ENCODE measurements at places on chromosomes 7 and 10.

- DNase-seq, result no peak
These were observed 3.7 kb downstream of the RGS10 start for GRCh38 chr10:119538632-119539358.

- DNase-seq, result no peak
These were observed 272.5 kb downstream of the NEBL start for GRCh38 chr10:20624642-20625041.

GRCh38 chr7:70734411-70734810 lies 397.5 kb upstream of the GALNT17 start:
- DNase-seq, result no peak

DNA sequence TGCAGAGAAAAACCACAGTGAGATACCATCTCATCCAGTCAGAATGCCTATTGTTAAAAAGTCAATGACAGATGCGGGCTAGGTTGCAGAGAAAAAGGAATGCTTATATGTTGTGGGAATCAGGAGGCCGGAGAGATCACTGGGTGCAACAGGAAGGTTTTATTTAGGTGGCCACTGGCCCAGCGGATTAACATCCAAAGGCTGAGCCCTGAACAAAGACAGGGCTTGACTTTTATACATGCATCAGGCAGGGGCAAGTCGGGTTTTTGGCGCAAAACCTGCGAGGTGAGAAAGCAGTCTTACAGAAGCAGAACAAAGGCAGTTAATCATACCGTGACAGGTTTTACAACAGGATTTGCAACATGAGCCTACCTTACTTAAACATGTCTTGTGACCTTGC lies 620 bp downstream of the ZNF117 start:
- DNase-seq, result no peak

- DNase-seq, result no peak
These were observed 149.5 kb upstream of the MINDY3 start for GRCh38 chr10:16009785-16010184.

DNA sequence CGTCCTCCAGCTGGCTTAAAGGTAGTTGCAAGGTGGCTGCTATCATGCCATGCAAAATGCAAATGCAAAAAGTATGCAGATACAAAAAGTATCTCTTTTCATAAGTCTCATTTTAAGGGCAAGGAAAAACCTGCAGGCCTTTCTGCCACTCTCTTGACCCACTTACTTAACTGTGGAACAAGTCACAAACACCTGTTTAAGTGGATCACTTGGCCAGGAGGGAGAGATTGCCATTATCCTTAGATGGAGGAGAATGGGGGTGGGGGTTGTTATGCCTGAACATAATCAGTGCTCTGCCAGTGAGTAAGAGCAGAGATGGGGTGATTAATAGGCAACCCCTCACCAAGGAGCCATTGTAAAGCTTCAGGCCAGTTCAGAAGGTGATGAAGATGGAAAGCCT lies 25.1 kb upstream of the HERPUD2 start:
- DNase-seq, result no peak

DNA sequence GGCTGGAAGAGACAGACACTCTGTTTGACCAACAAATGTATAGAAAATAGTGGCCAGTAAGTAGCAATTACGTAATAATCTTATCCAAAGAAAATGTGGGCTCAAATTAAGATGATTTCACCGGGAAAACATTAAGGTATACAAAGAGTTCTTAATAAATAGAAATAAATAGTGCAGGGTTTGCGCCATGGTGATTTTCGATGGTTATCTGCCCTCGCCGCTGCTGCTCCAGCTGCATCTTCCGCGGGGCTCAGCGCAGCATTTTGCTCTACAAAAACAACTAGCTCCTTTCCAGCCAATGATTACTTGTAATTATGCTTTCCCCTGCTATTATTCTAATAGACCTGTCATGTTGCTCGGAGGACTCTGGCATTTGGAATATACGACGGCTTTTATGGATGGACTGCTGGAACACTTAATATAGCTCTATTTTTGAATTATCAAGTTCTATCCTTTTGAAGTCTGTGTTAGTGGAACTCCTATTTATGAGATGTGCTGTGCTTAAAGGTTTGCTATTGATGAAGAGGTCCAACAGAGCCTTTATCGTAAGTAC lies 103.8 kb downstream of the BUB3 start:
- no peak for DNase-seq

GRCh38 chr7:142866361-142867096 lies 11.7 kb downstream of the EPHB6 start:
- DNase-seq, result peak; percentile 50

GRCh38 chr7:70654979-70655378 lies 477.0 kb upstream of the GALNT17 start:
- DNase-seq, result no peak

DNA sequence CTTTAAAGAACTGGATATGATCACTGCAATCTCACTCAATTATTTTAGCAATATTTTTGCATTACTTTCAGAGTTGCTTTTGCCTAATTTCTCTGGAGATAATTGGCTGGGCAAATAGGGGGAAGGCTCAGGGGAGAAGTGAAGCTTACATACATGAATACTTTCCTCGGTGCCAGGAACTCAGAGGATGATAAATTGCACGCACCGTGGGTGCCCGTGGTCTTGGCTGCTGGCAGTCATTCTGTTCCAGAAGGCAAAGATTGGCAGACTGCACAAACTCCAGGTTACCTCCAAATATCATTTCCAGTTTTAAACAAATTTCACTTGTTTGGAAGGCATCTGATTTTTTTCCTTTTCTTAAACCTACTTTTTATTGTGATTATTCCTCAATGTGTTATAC lies 197.8 kb upstream of the TMEM72 start:
- no peak for DNase-seq

GRCh38 chr7:66076462-66077329 lies 1.1 kb downstream of the ASL start:
- DNase-seq, result no peak

DNA sequence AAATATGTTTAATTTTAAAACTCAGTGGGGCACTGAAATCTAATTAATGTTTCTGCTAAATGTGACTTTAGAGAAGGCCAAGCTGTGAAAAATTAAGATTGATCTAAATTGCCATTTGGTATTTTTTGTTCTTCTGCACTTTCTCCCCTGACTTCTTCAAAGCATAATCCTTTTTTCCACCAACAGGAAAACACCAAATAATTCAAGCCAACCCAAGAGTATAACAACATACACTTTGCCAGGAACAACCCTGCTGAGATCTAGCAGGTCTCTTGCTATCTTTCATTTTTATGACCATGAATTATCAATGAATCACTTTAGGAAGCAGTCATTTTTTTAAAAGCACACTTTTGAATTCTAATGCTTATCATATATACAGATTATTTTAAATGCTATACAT lies 100.1 kb downstream of the USP6NL start:
- no peak for DNase-seq

DNA sequence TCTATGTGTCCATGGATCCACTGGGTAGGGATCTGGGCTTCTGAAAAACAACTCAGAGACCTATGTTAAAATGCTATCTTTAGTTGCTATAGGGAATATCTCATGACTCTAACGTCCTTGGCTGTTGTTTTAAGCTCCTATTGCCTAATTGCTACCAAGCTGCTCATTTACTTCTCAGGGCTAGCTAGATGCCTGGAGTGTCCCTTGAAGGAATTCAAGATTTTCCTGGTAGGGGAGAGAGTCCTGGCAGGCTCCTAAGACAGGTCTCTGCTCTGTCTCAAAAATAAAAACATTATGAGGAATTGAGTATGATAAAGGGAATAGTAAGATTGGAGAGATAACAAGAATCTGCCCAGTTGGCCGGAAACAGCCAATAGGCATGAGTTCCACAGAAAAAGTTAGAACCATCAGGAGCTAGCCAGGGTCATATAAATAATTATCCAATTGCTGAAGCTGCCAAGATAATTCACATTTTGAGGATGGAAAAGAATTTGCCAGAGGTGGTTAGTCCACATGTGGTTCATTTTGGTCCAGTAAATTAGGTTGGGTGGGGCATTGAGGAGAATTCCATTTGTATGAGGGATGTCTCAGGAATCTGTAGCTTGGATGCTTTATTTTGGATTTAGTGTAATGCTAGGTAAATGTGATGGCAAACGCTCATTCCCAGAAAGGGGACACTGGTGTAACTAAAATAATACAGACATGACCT lies 362.7 kb upstream of the VSTM2A start:
- DNase-seq, result no peak

DNA sequence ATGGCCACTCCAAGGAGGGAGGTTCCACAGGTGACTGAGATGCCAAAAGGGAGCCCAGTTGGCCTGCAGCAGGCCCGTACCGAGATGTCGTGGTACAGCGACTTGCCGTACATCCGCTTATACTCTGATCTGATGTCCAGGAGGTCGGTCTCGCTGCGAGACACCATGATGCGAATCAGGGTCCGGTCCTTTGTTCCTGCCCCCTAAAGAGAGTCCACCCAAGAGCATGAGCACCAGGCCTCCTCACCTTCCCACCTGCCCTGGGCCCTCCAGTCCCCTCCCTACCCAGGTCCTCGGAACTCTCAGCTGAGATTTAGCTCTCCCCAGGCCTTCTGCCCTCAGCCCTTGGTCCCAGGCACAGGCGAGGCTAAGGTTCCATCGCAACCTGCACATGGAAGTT lies 25.0 kb downstream of the PLAC9 start:
- no peak for DNase-seq

GRCh38 chr7:26369593-26369992 lies 77.9 kb downstream of the SNX10 start:
- DNase-seq, result peak; percentile 80

- no peak for DNase-seq
These were observed 14.2 kb downstream of the ZNF365 start for GRCh38 chr10:62388328-62388727.

- DNase-seq, result no peak
These were observed 205.3 kb upstream of the ZNF32 start for GRCh38 chr10:43854007-43854406.

- DNase-seq, result no peak
These were observed 79.0 kb downstream of the PCDH15 start for GRCh38 chr10:54722075-54722474.

DNA sequence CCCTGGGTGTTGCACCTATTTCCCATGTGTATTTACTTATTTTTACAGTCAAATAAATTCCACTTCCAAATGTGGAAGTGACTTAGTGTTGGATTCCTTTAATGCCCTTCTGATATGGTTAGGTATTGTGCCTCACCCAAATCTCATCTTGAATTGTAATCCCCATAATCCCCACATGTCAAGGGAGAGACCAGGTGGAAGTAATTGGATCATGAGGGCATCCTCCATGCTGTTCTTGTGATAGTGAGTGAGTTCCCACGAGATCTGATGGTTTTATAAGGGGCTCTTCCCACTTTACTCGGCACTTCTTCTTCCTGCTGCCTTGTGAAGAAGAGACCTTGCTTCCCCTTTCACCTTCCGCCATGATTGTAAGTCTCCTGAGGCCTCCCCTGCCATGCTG lies 136.9 kb downstream of the SNX10 start:
- no peak for DNase-seq

GRCh38 chr7:65966146-65966545 lies 15.9 kb downstream of the GUSB start:
- no peak for DNase-seq

DNA sequence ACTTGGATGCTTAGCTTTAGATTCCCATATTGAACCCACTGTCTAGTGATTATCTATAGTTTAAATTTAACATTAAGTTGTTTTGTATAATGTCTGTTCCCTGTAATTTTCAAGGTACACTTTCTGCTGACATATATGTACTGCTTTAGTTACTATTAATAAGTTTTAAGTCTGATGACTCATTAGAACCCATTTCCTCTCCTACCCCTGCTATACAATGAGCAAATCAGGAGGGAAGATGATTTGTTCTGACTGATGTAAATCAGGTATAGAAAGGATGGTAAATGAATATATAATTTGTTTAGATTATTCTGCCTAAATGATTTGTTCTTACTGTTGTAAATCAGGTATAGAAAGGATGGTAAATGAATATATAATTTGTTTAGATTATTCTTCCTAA lies 691.8 kb downstream of the NXPH1 start:
- DNase-seq, result no peak

GRCh38 chr7:112500619-112501018 lies 19.8 kb downstream of the LSMEM1 start:
- DNase-seq, result no peak

- no peak for DNase-seq
These were observed 151.8 kb upstream of the CELF2 start for GRCh38 chr10:10865913-10866312.

DNA sequence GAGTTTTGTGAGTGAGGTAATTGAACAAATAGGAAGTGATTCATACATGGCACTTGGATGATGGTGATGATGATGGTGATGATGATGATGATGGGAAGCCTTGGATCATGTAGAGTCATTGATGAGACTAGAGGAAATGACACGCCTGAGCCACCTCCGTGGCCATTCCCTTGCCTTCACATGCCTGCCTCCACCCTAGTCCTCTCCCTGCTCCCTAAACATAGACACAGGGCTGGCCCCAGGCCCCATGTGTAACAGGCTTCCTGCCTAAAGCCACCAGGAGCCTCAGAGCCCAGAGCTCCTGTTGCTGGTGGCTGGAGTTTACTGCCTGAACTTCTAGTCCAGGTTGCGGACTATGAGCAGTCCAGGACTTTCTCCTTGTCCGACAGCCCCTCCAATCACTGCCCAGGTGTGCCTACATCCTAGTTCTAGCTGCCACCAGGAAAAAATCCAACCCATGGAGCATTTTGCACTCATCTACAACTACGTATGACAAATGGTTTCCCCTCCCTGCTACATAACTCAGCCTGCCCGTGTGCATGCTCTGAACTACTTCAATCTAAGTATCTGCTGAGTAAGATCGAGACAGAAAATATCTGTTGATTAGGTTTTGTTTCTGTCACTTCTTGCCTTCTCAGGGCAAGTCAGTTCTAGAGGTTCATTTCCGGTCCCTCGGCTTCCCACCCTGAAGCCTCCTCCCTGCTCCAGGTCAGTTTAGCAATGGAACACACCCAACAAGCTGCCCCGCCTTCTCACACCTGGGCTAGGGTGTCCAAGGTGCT lies 35.5 kb upstream of the KDM7A start:
- no peak for DNase-seq

DNA sequence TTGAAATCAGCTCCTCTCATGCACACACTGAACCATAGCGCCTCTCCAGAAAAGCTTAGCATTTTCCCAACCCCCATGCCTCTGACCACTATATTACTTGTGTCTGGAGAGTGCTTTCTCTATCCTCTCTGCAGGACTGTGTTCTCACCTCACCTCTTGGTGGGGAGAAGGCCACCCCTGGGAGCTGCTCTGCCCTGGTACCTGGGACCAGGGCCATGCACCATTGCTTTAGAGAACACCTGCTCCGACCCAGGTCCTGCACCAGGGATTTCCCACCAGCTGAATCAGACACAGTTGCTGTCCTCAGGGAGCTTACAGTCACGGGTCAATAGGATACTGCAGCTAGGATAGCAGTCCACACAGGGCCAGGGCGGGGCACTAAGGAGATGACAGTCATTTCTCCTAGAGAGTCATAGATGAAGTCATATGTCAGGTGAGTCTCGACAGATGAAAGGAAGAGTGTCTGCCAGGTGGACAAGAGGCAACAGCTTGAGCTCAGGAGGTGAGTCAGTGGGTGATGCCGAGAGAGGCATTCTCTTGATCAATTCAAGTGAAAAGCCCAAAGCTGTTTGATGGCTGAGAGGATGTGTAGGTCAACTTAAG lies 619 bp upstream of the LMTK2 start:
- no peak for DNase-seq

GRCh38 chr10:71765176-71765904 lies 8.0 kb downstream of the VSIR start:
- no peak for DNase-seq

GRCh38 chr7:101278461-101279292 lies 33.8 kb upstream of the FIS1 start:
- DNase-seq, result no peak

Measured in NCI-H2081 (cell line).